ENCODE measurements at places on chromosomes 3 and 15.

DNA sequence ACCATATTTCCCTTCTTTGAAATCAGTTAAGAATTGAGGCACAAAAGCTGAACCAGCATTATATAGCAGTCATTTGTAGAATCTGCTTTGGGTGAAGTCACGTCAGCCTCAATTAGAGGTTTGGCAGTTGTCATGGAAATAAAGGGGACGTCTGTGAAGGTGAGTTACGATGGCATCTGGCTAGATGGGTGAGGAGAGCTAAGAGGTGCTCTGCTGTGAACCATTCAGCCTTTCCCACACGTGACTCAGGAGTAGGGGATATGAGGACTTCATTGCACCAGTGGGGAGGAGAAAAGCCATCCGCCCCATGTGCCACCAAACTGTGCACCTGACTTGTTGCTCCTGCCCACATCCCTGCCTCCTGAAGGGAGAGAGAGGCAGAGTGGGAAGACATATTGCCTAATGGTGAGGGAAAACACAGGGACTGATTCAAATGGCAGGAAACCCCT lies 2.8 kb upstream of the C15orf40 start:
- no peak for DNase-seq

DNA sequence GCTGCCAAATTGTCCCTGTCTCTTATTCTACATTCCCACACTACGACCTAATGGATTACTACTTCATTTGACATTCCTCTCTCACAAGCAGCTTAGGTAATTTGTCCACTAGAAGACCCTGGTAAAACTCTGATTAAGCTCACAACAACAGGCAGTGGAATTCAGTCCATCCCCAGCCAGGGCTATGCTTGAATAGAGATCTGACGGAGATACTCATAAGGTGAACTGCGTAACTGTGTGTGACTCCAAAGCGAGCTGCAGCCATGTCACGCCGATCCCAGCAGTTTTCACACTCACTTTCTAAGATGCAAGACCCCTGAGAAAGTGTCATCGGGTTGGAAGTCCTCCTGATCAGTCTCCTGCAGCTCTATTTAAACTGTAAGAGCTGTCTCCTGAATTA lies 25.7 kb upstream of the ROBO2 start:
- DNase-seq: no peak

DNA sequence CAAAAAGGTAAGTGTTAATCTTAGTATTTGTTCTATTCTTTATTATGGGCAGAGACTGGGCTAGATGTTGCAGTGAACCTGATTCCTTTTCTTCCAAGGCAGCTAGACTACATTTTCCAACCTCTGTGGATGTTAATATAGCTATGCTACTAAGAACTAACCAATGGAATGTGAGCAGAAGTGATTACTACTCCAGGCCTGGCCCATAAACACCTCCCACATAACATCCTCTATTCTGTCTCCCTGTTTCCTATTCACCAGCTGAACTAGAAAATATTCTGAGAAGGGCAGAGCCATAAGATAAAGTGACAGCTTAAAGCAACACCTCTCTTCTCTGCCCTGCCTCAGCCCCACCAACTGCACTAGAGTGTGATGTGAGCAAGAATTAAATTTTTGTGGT lies 29.4 kb downstream of the CD200R1L start:
- DNase-seq: no peak

- DNase-seq: no peak
Measured at GRCh38 chr15:85030301-85030929, 48.8 kb downstream of the PDE8A start.

DNA sequence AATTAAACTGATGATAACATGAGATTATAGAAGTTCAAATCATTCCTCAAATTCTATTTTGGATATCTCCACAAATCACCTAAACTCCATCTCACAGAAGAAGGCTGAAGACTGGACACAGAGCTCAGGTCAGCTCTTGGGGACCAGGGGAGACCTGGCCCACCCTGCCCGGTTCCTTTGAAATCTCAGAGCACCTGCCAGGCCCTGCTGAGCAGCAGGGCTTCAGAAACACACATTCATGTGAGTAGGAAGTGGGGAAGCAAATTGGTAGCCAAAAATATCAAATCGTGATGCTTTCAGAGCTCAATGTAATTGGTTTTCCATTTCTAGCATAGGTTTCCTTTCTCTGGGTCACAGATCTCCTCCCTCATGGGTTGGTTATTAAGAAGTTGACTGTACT lies 76.2 kb downstream of the OCA2 start:
- DNase-seq: no peak

GRCh38 chr15:78308422-78309032 lies 9.1 kb upstream of the SKIC8 start:
- DNase-seq: peak; percentile 63

DNA sequence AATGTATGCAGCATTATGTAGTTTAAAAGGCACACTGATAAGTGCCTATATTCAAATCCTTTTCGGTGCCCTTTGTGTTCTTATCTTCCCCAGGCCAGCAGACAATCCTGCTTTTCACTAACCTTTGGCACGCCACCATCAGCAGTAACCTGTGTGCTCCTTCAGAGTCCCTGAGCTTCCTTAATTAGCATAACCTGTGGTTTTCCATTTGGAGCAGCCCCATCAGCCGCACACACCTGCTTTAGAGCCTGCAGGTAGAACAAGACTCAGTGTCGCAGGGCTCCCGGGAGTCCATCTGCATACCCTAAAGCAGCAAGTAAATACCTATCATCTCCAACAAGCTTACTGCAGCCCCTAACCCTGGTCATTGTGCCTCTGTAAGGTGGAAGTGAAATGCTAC lies 755.1 kb downstream of the ROBO2 start:
- no peak for DNase-seq

DNA sequence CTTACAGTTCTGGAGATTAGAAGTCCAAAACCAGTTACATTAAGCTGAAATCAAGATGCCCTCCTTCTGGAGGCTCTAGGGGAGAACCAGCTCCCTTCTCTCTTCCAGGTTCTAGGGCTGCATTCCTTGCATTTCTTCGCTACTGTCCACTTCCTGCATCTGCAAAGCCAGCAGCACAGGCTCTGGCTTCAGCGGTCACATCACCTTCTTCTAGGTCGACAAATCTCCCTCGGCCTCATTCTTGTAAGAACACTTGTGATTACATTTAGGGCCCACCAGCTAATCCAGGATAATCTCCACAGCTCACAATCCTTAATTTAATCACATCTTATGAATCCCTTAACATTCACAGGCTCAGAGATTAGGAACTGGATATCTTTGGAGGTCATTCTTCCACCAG lies 73.8 kb downstream of the MINAR1 start:
- DNase-seq: no peak

GRCh38 chr3:46065294-46065705 lies 38.0 kb upstream of the XCR1 start:
- peak; percentile 79 for DNase-seq

DNA sequence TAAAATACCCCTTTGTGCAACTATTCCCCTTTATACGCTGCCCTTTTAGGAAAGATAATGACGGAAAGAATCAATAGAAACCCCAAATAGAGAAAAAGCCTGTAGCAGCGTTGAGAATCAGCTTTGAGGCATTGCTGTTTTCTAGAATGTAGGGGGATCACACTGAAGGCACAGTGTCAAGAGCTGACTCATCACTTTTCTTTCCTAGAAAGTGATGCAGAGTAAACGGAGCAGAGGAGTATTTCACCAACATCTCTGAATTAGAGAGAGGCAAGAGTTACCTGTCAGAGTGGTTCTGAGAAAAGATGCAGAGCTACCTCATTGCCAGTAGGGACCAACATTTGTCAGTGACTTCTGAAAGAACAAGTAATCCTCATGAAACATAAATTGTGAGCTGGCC lies 269.8 kb upstream of the TMC3 start:
- DNase-seq: no peak

- no peak for DNase-seq
Measured at GRCh38 chr15:80120636-80121035, 32.2 kb upstream of the FAH start.

DNA sequence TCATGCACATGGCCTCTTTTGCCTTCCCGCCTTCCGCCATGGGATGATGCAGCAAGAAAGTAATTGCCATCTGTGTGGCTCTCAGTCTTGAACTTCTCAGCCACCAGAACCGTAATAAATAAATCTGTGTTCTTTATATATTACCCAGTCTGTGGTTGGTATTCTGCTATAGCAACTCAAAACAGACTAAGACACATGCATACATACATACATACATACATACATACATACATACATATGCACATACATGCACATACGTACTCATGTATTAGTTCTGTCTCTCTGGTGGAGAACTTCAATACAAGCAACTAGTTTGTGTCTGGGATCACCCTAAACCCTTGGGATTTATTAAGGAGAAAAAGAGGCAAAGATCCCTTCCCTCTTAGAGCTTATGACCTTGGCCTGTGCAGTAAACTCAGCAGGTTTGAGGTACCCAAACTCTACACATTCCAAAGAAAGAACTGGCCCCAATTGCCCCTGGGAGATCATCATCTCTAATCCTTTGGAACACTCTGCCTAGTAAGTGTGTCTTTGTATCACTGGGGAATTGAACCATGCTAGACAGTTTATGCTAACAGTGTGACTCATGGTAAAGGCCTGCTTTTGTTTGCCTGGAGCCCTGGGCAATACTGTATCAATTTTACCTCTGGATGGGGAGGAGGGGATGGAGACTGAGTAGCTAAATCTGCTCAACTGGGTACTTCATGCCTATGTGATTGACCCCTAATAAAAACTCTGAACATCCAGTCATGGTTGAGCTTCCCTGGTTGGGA lies 115.6 kb upstream of the LMCD1 start:
- no peak for DNase-seq

DNA sequence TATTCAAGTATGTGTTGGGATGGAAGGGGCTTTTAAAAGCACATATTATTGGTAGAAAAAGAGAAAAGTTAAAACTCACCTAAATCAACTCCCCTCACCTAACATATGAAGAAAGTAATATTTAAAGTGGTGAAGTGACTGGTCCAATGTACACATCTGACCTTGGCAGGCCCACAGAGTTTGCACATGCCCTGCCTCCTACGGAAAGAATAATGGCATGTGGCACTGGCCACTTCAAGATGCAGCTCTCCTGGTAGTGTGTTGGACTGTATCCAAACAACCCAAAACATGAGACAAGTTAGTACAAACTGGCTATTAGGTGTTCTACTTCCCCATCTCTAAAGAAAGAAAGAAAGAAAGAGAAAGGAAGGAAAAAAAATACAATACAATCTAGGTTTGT lies 117.1 kb downstream of the MECOM start:
- no peak for DNase-seq

- no peak for DNase-seq
Measured at GRCh38 chr3:66656609-66657008, 155.8 kb upstream of the LRIG1 start.

DNA sequence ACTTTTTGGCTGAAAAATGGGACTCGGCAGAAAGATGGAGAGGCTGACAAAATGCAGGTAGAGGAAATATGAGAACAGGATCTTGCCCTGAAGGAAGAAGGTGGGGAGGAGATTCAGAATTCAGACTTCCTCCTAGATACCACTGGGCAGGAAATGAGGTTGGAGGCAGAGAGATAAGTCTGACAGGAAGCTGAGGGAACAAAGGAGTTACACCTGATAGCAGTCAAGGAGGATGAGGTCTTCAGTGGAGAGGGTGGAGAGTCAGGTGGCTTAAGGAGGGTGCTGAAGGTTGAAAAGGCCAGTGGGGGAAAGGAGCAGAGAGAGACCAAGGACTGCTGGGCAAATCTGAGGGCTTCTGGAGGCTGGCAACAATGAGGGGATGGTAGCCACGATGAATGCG lies 56.8 kb downstream of the CCR4 start:
- no peak for DNase-seq

DNA sequence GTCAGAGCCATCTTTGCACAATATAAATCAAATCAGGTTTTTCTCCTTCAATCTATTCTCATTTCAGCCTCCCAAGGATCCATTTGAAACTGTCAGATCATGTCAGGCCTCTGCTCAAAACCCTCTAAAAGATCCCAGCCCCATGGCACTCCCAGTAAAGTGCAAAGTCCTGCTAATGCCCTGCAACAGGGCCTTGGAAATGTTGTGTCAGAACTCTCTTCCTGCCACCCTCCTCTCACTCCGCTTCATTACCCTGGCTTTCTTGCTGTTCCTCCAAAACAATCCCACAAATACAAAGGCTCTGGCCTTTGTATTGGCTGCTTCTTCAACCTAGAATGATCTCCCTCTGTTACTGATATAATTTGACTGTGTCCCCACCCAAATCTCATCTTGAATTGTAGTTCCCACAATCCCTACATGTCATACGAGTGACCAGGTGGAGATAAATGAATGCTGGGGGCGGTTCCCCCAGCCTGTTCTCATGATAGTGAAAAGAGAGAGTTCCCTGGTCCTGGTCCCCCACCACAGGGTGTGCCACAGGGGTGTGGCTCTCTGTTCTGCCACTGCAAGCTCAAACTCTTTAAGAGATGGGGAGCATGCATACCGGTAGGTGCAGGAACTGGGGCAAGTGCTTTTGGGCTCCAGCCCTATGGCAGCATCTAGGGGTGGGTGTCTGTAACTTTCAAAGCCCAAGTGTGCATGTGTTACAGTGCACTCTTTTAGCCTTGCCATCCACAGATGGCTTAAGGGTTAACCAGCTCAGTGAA lies 22.9 kb upstream of the TRA2B start:
- DNase-seq: no peak

- DNase-seq: no peak
Measured at GRCh38 chr15:92846741-92847140, 53.4 kb upstream of the CHD2 start.

DNA sequence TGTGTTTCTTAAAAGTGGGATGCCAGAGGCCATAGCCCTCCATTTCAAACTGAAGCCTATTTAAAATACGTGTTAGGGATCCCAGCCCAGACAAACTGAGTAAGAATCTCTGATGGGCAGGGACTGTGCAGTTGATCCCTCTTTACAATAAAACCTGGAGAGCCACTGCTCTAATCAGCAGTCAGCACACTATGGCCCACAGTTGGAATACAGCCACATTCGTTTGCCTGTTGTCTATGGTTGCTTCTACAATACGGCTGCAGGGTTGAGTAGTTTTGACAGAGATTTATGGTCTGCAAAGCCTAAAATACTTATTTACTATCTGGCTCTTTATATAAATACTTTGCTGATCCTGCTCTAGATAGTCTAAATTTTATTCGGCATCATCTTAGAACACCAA lies 32.4 kb downstream of the TJP1 start:
- DNase-seq: no peak

DNA sequence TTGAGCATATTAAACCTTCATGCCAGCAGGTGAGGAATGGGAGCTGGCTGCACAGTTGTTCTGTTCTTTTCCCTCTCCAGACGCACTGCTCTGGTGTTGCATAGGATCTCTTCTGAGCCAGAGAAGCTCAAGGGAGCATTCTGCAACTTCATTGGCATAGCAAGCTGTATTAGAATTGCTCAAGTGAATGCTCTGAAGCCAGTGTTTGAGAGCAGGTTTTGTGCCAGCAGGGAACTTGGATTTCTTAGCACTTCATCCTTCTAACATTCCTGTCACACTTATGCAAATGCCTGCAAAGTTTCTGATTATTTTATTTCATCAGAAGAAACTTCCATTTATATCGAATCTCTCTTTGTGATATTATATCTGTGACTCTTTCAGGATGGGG lies 366.6 kb downstream of the AGBL1 start:
- no peak for DNase-seq

Measured in activated T-cell treated with anti-CD3 and anti-CD28 coated beads, Interleukin-2, amount 50 U/mL, for 24 hours (primary cell).